T-helper 17 cell (primary cell): ENCODE measurements at places on chromosomes 16 and 17. TPM values are rescaled to one million over a fixed set of nuclear protein-coding genes. Genes with fewer than 3 reads are reported as not detected.

Gene EVI2A
- total RNA-seq, result 34.5 TPM

Gene HOXB9
- total RNA-seq, result 0.16 TPM

Gene ACE
- total RNA-seq, result 11.6 TPM

Gene GFAP
- not detected for total RNA-seq

DNA sequence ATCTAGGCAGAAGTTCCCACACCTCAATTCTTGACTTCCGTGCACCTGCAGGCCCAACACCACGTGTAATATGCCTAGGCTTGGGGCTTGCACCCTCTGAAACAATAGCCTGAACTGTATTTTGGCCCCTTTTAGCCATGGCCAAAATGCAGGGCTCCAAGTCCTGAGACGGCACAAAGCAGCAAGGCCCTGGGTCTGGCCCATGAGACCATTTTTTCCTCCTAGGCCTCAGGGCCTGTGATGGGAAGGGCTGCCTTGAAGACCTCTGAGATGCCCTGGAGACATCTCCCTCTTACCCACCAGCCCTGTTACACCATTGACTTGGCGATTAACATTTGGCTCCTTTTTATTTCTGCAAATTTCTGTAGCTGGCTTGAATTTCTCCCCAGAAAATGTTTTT, 238.6 kb downstream of the CDH13 start:
- DNase-seq, result no peak
